Epithelial cell of proximal tubule (primary cell): ENCODE measurements at places on chromosomes 7 and 10. TPM values are rescaled to one million over a fixed set of nuclear protein-coding genes. Genes with fewer than 3 reads are reported as not detected.

DMBT1 gene
- total RNA-seq = not detected in 2 replicates

SEMA3E gene
- 0.35 and 0.94 TPM in 2 replicates for total RNA-seq

SLC26A3 gene
- not detected in 2 replicates for total RNA-seq

ZNF775 gene
- 4.8 and 8.6 TPM in 2 replicates for total RNA-seq

MMP21 gene
- 0.06 TPM in 1 of 2 replicates, not detected in the other for total RNA-seq

TFR2 gene
- 1.1 and 5.9 TPM in 2 replicates for total RNA-seq

C10orf53 gene
- not detected in 2 replicates for total RNA-seq

ZDHHC4 gene
- total RNA-seq = 37.5 and 55.1 TPM in 2 replicates

EVX1 gene
- not detected in 2 replicates for total RNA-seq
